ENCODE measurements at places on chromosomes 16 and 17.
A peak's percentile ranks its signal among the peaks of the same experiment; 100 is the strongest.

DNA sequence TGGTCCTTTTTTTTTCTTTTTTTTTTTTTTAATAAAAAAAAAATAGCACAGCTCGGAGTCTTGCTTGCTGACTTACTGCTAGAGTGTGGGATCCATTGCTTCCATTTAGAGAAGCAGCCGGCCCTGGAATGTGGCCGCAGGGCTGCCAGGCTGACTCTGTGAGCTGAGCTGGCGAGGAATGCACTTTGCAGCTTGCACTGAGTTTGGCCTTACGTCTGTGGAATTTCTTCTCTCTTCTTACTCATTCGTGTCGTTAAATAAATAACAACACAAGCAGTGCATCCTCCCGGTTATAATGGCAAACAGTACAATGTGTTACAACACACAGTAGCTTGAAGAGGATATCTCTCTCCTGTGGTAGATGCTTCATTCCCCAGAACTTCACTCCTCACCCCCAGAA lies 69.2 kb downstream of the PRKCB start:
- peak; percentile 27 for DNase-seq

DNA sequence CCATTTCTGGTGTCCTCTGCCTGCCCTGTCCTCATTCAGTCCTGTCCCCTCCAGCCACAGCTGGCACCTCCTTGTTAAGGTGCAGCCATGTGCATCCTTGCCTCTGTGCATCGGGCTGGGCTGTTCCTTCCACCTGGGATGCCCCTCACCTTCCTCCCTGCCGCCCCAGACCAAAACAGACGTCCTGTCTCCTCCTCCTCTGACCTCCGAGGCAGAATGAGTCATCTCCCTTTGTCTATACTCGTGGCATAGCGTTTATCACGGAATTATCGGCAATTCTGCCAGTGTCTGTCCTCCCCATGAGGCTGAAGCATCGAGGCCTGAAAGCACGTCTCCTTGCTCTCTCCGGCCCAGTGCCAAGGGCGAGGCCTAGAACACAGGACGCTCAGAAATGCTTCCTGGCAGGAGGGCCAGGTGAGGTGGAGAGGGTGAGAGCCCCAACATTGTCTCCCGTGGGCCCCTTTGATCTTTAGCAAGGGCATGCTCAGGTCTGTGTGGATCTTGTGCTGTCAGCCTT lies 4.6 kb downstream of the RAI1 start:
- peak; percentile 90 for DNase-seq

DNA sequence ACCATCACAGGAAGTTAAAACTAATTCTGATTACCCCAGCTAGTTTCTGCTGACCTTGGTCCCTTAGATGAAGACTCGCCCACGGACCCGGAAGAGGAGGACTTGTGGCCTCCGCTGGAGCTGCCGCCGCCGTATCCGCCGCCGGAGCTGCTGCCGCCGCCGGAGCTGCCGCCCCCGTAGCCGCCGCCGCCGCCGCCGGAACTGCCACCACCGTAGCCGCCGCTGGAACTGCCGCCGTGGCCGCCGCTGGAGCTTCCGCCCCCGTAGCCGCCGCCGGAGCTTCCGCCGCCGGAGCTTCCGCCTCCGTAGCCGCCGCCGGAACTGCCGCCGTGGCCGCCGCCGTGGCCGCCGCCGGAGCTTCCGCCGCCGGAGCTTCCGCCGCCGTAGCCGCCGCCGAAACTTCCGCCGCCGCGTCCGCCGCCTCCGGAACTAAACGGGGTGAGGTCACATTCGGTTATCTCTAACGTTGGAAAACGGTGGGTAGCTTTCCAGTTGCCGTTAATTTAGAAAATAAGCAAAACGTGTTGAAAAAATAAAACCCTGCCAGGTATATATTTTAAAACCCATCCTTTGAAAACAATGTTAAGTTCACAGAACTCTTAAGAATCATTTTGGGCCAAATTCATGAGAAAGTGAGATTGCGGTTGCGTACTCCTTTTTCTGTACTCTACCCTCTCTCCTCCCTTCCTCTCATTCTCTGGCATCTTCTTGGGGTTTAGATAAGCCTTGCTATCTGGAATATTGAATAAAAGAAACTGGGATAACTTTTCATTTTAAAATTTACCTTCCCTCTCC lies 3.5 kb downstream of the KRT10 start:
- peak; percentile 85 for DNase-seq

- peak; percentile 80 for DNase-seq
These were observed 50.6 kb downstream of the SPECC1 start for GRCh38 chr17:20059728-20060188.

DNA sequence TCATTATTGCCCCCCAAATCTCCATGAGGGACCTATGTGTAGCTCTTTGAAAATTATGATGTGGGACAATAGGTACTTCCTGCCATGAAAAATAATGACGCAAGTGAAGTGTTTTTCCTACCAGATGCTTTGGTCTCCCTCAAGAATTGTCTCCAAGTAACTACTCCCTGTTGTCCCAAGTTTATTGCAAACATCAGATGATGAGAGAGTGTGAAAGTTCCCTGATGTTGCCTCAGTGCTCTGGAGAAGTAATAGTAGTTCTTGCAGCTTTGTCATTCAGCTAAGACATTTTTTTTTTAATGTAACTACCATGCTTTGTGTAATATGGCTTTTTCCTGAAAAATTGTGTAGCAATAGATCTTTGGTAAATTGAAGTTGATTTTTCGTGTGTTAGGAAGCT lies 20.1 kb downstream of the LPCAT2 start:
- DNase-seq = no peak

- no peak for DNase-seq
These were observed 73.1 kb upstream of the CES5A start for GRCh38 chr16:55948230-55948629.

DNA sequence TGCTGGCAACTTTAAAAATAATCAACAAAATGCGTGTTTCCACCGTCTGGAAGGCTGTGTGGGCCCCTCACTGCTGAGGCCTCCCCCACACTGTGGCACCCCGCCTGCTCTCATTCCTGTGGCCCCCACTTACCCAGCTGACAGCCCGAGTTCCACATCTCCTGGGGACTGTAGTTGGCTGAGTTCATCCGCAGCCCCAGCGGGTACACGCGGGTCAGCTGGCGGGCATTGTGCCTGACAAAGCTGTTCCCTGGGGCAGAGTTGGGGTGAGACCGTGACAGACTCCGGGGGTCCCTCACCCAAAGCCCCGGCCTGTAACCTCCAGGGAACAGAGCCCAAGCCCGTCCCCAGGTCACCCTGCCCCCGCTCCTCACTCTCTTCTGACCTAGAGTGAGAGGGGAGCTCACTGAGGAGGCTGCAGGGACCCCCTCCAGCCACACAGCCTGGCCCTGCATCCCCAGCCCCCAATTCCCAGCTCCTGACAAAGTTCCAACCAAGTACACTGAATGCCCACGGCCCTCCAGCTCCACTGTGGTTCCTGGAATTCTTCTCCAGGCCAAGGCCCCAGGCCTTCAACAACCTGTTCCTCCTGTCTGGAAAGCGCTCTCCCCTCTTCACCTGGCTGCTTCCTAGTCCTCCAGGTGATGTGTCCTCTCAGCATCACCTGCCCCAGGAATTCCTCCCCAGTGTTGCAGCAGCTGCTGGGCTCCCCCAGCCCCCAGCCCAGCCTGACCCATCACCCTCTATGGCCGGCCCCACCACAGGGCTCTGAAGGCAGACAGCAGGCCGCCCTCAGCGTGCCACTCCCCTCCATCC lies 18.0 kb downstream of the PLCD3 start:
- DNase-seq = no peak

DNA sequence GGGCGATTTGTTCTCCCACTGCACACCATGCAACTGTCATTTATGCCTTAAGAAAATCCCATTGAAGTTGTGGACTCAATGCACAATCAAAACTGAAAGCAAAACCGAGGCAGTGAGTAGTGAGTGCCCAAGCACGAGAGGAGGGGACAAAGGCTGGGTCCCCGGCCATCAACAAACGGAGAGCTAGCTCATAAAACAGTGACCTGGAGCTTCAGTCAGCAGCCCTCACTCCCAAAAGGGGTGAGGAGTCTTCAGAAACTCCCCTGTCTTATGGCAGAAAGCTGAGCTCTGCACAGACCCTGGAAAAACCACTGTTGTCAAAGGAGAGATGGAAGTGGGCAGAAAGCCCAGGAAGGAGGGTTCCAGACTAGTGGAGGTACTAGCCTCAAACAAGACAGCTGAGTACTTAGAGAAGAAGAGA lies 96.9 kb downstream of the ADCY9 start:
- DNase-seq = peak; percentile 21

DNA sequence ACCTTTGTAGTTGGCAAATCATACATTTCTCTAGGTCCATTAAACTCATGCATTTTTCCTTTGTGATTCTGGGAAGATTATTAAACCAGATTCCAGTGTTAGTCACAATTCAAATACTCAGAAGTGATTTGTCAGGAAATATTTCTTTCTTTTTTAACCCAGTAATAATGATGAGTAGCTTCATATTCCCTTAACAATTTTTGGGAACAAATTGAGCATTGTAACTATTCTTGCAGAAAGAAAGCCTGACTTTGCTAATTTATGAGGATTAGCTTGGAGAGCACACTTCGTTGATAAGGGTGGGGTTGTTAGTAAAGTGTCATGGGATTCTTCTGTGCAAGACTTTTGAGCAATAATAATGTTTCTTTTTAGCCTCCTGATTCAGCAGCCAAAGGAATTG lies 18.7 kb upstream of the KRT24 start:
- DNase-seq = peak; percentile 90

DNA sequence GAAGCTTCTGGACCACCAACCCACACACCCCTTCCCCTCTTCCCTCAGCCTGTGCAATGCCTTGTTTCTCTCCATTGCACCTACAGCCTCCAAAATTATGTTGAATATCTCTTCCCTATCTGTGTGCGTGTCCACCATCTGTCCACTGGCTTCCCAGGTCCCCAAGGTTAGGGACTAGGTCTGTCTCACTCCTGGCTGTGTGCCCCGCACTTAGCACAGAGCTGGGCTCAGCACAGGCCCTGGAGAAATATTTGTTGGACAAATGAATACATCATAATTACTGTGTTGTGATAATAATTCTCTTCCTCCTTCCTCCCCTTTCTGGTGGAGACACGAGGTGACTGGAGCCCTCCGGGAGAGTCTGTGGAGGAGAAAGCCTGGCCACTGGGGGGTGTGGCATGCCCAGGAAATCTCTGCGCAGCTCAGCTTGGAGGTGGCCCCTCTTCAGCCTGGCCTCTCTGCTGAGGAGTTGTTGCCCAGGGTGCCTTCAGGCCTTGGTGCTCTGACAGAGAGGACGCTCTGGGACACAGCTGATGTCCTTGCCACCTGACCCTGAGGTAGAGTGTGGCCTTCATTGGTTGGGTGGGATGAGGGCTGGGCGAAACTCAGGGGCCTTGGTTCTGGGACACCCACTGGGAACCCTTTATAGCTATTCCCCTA lies 3.3 kb upstream of the BRD7 start:
- DNase-seq = no peak

DNA sequence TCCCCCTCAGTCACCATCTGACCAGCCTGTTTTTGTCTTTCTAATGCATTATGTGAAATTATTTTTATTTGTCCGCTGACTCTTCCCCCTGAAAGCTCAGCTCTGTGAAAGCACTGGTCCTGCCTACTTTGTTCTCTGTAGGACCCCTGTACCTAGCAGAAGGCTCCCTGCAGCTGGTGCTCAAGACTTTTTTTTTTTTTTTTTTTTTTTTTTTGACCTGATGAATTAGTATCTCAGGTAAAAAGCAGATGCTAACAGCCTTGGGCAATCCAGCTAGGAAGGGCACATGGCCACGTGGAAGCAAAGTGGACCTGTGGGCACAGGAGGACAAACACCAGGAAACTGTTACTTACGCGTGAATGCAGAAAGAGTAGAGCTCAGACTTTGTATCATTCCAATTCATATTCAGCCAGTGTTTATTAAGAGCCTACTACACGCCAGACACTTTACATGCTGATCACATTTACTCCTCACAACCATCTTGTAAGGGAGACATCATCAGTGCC lies 629 bp upstream of the UNC119 start:
- no peak for DNase-seq

GRCh38 chr17:37517881-37518280 lies 28.2 kb downstream of the DUSP14 start:
- no peak for DNase-seq

GRCh38 chr17:50839591-50840310 lies 4.4 kb downstream of the WFIKKN2 start:
- DNase-seq = no peak

GRCh38 chr16:585351-585750 lies 4.5 kb upstream of the RAB40C start:
- DNase-seq = peak; percentile 41

GRCh38 chr17:13014801-13015200 lies 3.0 kb downstream of the ELAC2 start:
- DNase-seq = no peak

DNA sequence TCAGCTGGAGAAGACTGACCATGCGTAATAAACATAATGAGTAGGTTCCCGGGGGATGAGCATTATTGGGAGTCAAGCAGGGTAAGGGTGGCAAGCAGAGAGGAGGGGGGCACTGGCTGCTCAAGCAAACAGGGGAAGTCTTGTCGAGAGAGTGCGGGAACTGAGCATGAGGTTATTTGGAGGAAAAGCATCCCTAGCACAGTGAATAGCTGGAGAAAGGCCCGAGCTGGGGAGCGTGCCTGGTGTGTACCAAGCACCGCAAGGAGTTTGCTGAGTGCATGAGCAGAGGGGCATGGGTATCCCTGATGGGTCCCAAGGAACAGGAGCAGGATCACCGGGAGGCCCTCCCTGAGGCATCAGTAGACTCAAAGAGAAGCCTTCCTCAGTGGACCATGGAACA lies 17.2 kb downstream of the CYTH1 start:
- DNase-seq = no peak

DNA sequence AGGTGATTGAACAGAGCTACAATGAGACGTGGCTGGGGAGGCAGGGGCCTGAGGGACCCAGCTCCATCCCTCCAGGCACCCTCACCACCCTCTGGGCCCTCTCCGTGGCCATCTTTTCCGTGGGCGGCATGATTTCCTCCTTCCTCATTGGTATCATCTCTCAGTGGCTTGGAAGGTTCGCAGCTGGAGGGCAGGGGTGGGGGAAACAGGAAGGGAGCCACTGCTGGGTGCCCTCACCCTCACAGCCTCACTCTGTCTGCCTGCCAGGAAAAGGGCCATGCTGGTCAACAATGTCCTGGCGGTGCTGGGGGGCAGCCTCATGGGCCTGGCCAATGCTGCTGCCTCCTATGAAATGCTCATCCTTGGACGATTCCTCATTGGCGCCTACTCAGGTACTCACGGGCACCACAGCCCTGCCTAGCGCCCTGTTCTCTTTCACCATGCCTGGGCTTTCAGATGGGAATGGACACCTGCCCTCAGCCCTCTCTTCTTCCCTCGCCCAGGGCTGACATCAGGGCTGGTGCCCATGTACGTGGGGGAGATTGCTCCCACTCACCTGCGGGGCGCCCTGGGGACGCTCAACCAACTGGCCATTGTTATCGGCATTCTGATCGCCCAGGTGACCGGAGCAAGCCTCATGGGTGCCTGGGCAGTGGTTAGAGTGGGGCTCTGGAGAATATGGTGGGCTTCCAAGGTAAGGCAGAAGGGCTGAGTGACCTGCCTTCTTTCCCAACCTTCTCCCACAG lies 2.1 kb downstream of the SLC2A4 start:
- DNase-seq = no peak

DNA sequence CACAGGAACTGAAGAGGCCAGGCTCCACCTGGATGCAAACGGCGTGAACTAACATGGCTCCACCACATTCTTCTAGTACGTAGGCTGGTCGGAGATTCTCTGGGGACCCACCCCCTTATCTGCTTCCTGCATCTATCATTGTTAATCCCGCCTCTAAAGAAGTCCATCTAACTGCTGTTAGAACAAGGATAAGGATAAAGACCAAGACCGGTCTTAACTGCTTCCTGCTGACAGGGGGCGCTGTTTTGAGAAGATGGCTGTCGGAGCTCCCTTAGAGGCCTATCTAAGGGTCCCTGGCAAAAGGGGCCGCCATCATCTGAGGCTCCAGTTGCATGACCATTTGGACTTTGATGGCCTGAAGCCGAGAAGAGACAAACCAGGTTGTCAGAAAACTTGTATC lies 25.8 kb upstream of the TNFSF12 start:
- no peak for DNase-seq

GRCh38 chr16:50114357-50115129 lies 38.6 kb upstream of the TENT4B start:
- DNase-seq = peak; percentile 26
